ENCODE measurements at places on chromosomes 2 and 18. TPM values are rescaled to one million over a fixed set of nuclear protein-coding genes. Genes with fewer than 3 reads are reported as not detected.

GRCh38 chr18:78875016-78875777 lies 104.4 kb upstream of the SALL3 start:
- no peak for ATAC-seq

GRCh38 chr2:11939523-11939922 lies 193.1 kb downstream of the LPIN1 start:
- no peak for ATAC-seq

Gene OSR1
- total RNA-seq = 0.96 TPM

- peak; percentile 97 for ATAC-seq
These were observed 67.5 kb upstream of the MBOAT2 start for GRCh38 chr2:9071032-9071431.

- ATAC-seq = no peak
These were observed 1645.8 kb downstream of the DPP10 start for GRCh38 chr2:116088236-116088635.

GRCh38 chr2:170932166-170932565 lies 3.1 kb downstream of the GORASP2 start:
- no peak for ATAC-seq

DNA sequence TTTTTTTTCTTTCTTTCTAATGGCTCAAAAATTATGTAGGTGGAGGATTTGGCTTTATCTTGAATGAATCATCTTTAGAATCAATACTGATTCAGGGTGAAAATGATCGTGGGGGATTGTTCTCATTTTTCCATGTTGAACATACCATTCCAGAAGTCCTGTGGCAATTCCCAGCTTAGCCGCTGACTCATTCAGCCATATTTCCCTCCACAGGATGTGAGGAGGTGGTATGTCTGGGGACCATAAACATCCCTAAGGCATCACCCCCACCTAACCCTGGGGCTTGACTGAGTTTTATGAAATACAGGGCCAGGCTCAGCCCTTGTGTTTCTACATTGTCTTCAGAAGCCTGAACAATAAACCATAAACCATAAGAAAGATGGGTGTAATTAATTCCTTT lies 92.7 kb upstream of the FN1 start:
- no peak for ATAC-seq

Gene SEC11C
- total RNA-seq = 32.6 TPM

- no peak for ATAC-seq
These were observed 154.8 kb upstream of the KLF7 start for GRCh38 chr2:207320381-207321159.

- ATAC-seq = no peak
These were observed 18.3 kb upstream of the CNOT11 start for GRCh38 chr2:101234169-101234938.

GRCh38 chr2:164692114-164692513 lies 70.8 kb upstream of the GRB14 start:
- no peak for ATAC-seq

GRCh38 chr2:85131116-85131515 lies 2.1 kb upstream of the TCF7L1 start:
- ATAC-seq = no peak

GRCh38 chr18:9736286-9736835 lies 28.3 kb downstream of the RAB31 start:
- ATAC-seq = no peak

DNA sequence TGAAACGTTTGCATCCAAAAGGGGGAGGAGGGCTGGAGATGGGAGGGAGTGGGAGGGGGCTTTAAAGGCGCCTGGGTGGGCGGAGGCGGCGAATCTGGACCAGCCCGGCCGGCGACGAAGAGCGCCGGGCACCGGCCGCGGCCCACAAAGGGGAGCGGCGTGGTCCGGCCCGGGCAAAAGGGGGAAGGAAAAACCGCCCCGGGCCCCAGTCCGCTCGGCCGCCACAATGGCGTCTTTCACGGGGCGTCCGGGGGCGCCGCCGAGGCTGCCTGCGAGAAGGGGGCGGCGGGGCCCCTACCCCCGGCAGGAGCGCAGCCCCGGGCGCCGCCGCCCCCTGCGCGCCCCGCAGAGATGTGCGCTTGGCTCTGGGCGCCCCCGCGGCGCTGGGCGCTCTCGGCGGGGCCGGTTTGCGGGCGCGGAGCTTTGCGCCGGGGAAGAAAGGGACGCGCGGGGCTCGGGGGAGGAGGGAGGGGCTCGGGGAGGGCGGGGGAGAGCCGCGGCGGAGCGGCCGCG lies 108.1 kb upstream of the KCTD1 start:
- no peak for ATAC-seq

GRCh38 chr2:142714600-142714999 lies 162.9 kb upstream of the KYNU start:
- no peak for ATAC-seq

Gene VAMP5
- 24.2 TPM for total RNA-seq

GRCh38 chr18:54828281-54828881 lies at the start of gene RAB27B:
Gene RAB27B, plus strand, starts transcription at chr18:54828477. Its CDS starts 49,109 bp downstream, at chr18:54877586.
- ATAC-seq = peak; percentile 94

Gene LYG2
- not detected for total RNA-seq

- ATAC-seq = no peak
These were observed 36.7 kb downstream of the RMC1 start for GRCh38 chr18:23539911-23540525.

GRCh38 chr2:95359031-95359430 lies 43.5 kb upstream of the FAHD2A start:
- no peak for ATAC-seq

- no peak for ATAC-seq
These were observed 18.9 kb upstream of the ALLC start for GRCh38 chr2:3639015-3639630.

DNA sequence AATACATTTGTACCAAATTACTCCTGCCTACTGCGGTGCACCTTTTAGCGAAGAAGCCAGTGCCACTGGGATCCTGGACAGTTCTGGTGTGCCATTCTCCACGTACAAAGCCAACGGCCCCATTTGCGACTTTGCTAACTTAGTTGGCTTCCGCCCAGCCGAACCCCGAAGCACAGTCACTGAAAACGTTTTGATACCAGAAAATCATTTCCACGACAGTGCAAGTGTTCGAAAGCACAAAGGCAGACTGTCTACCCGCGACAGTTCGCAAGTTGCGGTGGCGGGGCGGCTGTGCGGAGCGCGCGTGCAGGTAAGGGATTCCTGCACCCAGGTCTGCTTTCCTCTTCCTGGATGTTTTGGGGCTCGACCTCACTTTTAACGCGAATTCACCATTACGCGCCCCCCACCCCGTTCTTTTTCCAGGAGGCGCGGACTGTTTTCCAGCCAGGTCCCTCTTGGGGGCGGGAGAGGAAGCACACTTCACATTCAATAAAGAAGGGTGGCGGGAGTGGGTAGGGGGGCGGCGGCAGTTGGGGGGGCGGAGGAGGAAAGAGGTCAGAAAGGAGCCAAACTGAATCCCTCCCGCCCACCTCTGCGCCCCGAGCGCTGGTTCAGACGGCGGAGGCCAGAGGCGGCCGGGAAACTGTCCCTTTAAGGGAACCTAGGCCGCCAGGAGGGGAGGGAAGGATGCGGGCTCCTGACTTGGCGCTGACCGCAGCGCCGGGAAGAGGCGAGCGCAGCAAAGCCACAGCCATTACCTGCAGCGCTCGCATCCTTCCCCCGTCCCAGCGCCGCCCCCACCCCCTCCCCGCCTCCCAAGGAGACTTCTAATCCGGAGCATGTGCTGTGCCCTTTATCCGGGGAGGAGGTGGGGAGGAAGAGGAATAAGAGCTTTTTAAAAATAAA lies 107.4 kb upstream of the KCTD1 start:
- ATAC-seq = peak; percentile 56

DNA sequence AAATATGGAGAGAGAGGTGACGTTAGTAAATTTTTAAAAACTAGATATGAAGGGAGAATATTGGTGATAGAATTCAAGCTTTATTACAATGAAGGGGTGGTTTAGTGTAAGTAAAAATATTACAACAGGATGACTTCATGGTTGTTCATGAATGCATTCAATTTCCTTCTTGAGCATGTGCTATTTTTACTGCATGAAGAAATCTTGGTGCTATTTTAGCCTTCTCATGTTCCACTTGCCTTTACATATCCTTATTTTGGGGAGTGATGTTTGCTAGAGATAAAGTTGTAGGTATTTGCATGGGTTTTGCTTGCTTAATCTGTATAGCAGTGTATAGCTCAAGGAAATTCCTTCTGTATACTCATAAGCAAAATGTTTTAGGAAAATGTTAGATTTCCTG lies 195.0 kb upstream of the MMADHC start:
- no peak for ATAC-seq

Gene ST6GAL2
- total RNA-seq = 2.5 TPM

GRCh38 chr2:37809525-37809924 lies 115.6 kb upstream of the RMDN2 start:
- ATAC-seq = no peak

DNA sequence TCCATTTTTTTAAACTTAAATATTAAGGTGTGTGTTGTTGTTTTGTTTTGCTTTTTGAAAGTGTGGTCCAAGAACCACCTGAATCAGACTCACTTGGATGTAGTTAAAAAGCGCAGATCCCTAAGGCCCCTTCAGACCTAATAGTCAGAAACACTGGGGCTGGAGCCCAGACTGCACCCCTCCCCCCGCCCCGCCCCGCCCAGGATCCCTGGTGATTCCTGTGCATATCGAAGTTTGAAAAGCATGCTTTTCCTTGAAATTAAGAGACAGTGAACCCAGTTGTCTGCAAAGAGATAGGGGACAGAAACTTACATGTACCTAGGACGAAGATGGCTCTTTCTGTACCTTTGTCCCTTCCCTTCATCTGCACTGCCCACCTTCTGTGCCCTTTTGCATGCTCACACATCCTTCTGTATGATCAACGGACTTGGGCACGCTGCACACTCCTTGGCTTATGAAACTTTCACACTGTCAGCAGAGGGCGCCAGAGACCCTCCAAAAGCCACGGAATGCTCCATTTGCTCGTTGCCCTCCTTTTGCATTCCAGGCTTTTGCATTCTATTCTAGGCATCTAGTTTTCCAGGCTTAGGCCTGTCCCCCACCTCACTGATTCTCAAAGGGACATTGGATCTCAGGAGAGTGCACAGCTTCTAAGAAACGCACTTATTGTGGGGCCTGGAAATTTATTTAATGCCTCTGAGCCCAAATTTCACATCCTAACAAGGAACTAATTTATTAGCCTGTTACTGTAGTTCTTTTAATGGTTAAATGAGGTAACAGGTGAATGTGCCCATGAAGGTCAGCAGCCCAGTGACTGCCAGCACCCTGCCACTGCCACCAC lies 32.8 kb upstream of the SLC14A1 start:
- peak; percentile 68 for ATAC-seq

DNA sequence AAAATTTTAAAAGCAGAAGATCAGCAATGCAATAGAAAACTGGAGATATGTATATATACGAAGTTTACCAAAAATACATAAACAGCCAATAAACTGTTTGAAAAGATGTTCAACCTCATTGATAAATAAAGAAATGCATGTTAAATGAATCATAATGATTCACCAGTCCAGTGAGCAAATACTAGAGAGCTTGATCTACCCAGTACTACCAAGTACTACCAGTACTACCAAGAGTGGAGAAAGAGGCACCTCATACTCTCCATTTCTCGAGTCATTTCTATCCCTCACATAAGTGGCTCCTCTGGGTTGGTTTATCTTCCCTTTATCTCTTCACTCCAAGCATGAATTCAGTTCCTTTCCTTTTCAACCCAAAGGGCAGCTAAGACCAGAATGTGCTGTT lies 138.9 kb downstream of the MREG start:
- no peak for ATAC-seq

Gene GAREM1
- total RNA-seq = 22.9 TPM

- no peak for ATAC-seq
These were observed 33.8 kb downstream of the UBXN4 start for GRCh38 chr2:135775420-135775819.

Gene RSAD2
- total RNA-seq = 1.6 TPM

DNA sequence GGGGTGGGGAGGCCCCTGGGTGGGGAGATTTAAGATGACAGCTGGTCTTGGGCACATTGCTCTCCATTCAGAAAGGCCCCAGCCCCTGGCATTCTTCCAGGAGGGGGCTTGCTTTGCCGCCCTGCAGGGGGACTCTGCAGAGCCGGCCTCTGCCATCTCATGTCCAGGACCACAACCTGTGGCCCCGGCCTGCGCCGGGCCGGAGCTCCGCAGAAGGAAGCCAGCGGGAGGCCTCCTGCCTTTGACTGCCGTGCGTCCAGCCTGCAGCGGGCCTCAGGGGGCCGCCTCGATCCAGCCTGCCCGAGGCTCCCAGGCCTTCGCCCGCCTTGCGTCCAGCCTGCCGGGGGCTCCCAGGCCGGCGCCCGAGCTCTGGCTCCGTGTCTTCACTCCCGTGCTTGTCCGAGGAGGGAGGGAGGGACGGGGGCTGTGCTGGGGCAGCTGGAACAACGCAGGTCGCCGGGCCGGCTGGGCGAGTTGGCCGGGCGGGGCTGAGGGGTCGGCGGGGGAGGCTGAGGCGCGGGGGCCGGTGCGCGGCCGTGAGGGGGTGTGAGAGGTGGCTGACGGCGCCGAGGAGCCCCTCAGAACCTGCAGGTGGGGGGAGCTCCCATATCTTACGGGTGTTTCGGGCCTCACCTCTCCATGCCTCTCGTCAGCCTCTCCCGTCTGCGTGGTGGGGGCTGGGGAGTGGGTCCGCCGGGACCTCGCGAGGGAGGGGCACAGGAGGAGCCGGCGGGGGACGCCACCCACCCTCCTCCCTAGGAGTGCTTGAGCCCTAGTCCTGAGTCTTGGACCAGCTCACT lies 20.4 kb downstream of the GPC1 start:
- no peak for ATAC-seq

DNA sequence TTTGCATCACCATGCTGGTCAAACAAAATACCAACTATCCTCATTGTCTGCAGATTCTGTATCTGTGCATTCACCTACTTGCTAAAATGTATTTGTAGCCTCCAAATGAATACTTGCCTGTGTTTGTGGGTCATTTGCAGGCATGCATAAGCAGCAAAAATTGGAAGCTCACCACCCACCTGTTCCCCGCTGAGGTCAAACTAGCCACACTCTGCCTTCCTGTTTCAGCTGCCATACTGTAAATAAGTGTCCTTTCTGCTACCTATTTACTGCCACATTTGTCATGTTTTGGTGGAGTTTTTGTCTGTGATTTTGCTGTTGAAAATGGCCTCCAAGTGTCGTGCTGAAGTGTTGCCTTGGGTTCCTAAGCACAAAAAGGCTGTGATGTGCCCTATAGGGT lies 50.0 kb upstream of the ACMSD start:
- no peak for ATAC-seq

Gene GLI2
- total RNA-seq = 0.72 TPM

DNA sequence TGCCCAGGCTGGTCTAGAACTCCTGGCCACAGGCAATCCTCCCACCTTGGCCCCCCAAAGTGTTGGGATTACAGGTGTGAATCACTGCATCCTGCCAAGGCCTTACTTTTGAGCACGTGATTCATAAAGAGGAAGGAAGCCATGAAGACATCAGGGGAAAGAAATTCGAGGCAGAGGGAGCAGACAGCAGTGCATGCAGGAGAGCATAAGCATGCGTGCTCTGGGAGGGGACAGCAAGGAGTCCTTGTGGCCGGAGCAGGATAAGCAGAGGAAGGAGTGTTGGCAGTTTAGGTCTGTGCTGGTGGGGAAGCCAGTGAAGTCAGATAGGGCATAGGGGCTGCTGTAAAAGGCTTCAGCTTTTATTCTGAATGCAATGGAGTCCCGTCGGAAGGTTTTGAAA lies 400.5 kb upstream of the RAB12 start:
- no peak for ATAC-seq

Gene AOX1
- total RNA-seq = 5.2 TPM
